ENCODE measurements at places on chromosomes 2 and 18.

DNA sequence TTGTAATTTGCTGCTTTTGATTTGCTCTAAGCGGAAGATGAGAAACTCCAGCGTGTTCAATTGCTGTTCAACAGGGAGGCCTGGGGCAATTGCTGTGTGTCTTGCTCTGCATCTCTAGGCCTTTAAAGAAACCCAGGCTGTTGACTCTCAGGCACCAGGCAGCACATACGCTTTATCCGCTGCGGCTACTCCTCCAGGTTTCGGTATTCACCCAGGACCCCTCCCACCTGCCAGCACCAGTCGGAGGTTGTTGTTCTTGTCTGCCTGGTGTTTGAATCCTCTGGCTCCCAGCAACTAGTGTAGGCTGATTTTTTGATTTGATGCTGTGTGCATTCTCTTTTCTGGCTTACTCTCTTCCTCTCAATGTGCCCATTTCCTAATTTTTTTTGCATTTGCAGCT is 383.1 kb downstream of the TSN start:
- DNase-seq = no peak

DNA sequence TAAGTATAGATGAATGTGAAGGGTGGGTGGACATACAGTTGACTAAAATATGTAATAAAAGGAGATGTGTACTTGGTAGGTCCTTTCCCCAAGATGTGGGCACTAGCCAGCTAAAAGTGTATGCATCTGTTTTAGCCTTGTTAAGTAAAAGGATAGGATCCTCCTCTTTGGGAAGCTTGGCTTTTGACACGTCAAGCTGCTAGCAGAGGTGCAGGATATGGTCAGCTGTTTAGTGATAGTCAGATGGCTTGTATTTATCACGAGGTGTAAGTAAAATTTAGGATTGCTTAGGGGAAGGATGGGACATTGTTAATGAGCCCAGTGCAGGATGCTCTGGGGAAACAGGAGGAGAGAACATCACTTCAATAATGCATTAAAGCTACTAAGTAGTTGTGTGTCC is 1.5 kb downstream of the MFSD6 start:
- DNase-seq = no peak

- DNase-seq = no peak
Measured at GRCh38 chr2:96877042-96877451, 7.2 kb upstream of the SEMA4C start.

- no peak for DNase-seq
Measured at GRCh38 chr18:73992242-73993022, 155.2 kb downstream of the FBXO15 start.

DNA sequence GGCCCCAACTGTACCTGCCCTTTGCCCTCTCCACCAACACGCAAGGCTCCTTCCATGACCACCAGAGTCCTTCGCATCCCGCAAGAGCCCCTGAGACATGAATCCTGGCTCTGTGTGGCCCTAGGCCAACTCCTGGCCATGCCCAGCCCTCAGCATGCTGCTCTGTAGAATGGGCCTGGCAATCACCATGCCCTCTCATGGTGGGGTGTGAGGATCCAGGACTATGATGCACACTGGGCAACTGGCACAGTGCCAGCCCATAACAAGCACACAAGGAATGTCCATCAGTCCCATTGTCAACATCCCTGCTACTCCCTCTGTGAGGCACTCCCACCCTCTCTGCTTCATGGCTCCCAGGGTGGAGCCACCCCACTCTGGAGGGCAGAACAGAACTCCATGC is 44.7 kb downstream of the FER1L5 start:
- no peak for DNase-seq

GRCh38 chr2:158999458-158999857 is 31.0 kb downstream of the TANC1 start:
- peak; percentile 7 for DNase-seq

DNA sequence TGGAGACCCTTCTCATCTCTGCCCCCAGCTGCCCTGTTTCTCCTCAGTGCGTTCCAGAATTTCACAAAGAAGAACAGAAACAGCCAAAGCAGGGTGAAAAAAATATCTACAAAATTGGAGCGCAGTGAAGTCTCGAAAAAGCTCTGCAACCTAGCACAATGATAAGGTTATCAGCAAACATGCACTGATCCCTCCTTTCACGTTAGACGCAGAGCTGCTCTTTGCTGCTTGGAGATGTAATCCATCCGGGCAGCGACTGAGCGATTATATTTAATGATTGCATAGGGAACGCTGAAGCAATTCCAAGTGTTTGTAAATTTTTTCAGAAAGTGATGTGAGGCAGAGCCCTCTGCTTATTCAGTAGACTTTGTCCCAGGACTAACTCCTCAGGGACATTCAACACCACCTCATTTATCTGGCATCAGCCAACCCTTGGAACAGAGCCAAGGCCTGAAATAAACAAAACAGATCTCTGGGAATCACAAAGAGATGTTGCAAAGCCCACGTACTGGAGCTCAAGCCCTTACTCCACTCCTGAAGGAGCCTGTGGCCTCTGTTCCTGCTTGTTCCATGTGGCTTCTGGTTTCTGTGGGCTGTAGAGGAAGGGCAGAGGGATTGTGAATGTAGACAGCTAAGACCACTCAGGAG is 172.6 kb upstream of the BCL2L11 start:
- no peak for DNase-seq

DNA sequence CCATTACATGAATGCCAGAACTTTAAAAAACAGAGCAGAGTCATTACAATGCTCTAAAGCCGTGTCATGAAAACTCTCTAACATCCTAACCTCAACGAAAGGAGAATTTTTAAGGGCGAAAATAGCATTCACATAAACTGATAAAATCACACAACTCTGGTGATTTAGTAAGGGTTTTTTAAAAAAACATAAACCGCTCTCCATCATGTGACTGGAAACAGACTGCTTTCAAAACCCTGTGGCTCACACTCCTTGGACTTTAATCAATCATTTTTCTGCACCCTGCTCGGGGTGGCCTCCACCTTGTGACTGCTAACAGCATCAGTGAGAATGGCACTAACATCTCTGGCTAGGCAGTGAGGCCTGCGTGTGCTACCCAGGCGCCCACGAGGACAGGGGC is 12.1 kb downstream of the DOCK10 start:
- no peak for DNase-seq

GRCh38 chr2:67936969-67937368 is 125.8 kb downstream of the C1D start:
- DNase-seq = peak; percentile 32

GRCh38 chr2:66105066-66105753 is 329.7 kb upstream of the MEIS1 start:
- no peak for DNase-seq

All from NB4 (cell line).